ENCODE measurements at places on chromosomes 3 and 15. TPM values are rescaled to one million over a fixed set of nuclear protein-coding genes. Genes with fewer than 3 reads are reported as not detected.

- H3K27me3 ChIP-seq: peaks cover 1% of the 10 kb centered on the region
- H3K36me3 ChIP-seq: peaks cover 15% of the 10 kb centered on the region
- DNase-seq: no peak
- H3K4me1 ChIP-seq: no peaks in the 10 kb centered on the region
- no peak overlapping the region for H3K4me3 ChIP-seq
- H3K27ac ChIP-seq: no peak overlapping the region
These were observed 17.8 kb upstream of the ABHD2 start for GRCh38 chr15:89070197-89071124.

C3orf20 gene
- total RNA-seq: 0.13 TPM

GRCh38 chr3:98361289-98361688 lies 7.6 kb downstream of the OR5K4 start:
- no peak for DNase-seq
- H3K36me3 ChIP-seq: no peaks in the 10 kb centered on the region
- no peak overlapping the region for H3K27ac ChIP-seq
- no peak overlapping the region for H3K4me3 ChIP-seq
- no peaks in the 10 kb centered on the region for H3K4me1 ChIP-seq

DNA sequence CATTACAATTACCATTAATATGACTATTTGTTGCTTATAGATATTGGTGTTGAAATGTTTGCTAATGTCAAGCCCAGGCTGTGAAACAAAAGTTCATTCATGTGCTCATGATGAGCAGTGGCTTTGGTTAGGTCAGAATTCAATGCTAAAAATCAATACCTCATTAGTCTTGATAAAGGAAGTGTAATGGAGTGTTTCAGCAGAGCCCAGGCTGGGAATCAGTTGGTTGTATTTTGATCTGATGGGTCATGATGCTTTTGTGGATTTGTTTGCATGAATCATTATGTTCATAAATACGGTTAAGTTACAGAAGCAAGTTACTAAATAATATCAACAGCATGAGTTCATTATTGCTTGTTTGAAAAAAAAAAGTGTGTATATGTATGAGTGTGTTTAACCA lies 13.6 kb upstream of the ZNF774 start:
- H3K27me3 ChIP-seq: peaks cover 1% of the 10 kb centered on the region
- H3K4me1 ChIP-seq: no peaks in the 10 kb centered on the region
- no peak overlapping the region for H3K27ac ChIP-seq
- H3K36me3 ChIP-seq: no peaks in the 10 kb centered on the region
- no peak overlapping the region for H3K4me3 ChIP-seq

GRCh38 chr15:40338921-40339620 lies 1.7 kb downstream of the CCDC9B start:
- H3K27ac ChIP-seq: no peak overlapping the region
- no peak overlapping the region for H3K4me3 ChIP-seq
- peaks cover 22% of the 10 kb centered on the region for H3K4me1 ChIP-seq

DNA sequence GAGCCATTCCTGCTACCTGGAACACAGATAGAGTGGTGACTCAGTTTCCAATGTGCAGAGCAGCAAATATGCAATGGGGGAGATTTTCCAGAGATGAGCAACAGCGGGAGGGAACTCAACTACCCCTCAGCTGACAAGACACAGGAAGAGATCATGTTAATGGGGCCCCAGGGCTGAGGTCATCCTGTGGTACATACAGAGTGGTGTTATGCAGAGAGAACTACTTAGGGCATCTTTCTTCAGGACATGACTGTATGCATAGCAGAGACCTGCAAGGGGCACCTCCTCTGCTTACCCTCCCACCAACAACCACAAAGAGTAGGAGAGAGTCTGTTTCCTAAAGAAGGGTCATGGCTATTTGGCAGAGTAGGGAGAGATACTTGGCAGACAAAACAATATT lies 6.8 kb upstream of the TBC1D5 start:
- H3K27ac ChIP-seq: no peak overlapping the region
- H3K4me1 ChIP-seq: peaks cover 3% of the 10 kb centered on the region
- H3K27me3 ChIP-seq: no peaks in the 10 kb centered on the region
- no peak for DNase-seq
- H3K4me3 ChIP-seq: no peak overlapping the region

RAB6B gene
- 3.9 TPM for total RNA-seq

- no peak overlapping the region for H3K4me3 ChIP-seq
- H3K27me3 ChIP-seq: no peaks in the 10 kb centered on the region
- H3K27ac ChIP-seq: no peak overlapping the region
These were observed 239.0 kb upstream of the KCNMB2 start for GRCh38 chr3:178297199-178297598.

DNA sequence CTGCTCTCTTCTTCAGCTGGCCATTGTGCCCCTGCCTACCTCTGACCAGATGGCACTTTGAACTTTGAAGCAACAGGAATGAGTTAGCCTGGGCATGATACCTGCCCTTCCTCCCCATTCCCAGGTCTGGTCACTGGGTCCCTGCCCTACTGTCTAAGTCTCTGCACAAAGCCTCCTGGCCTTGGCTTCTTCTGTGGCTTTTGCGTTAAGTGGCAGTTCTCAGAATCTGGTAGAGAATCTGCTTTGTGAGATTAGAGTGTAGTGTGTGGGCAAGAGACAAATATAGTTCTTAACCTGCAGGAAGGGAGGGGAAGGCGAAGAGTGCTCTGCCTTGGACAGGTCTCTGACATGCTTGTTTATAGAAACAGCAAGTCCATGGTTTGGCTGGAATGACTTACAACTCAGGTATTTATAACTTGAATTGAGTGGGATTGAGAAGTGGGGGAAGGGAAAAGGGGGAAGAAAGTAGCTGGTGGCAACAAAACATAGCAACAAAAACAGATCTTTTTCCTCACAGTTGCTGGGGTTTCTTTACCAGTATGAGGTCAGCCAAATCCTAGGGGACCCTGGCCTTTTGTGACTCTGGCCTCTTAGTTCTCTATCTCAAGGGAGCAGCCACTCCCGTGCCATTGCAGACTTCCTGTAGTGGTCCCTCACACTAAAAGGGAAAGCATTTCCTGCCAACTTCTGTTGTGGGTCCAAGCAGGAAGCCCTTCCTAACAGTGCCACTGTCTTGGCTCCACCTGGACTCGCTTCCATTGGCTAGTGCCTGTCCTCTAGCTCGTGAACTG lies 16.7 kb downstream of the MAPKBP1 start:
- peaks cover 5% of the 10 kb centered on the region for H3K27me3 ChIP-seq
- H3K4me3 ChIP-seq: peak overlapping the region; percentile 66
- peak; percentile 53 for DNase-seq
- H3K27ac ChIP-seq: peak overlapping the region; percentile 100
- peaks cover 59% of the 10 kb centered on the region for H3K4me1 ChIP-seq

Measured in endothelial cell (in vitro differentiated cells).